A549 treated with DMSO at 1 μM for 4 hours (cell line): ENCODE measurements at places on chromosomes 12 and 14. TPM values are rescaled to one million over a fixed set of nuclear protein-coding genes. Genes with fewer than 3 reads are reported as not detected.

TMEM263 gene
- total RNA-seq: 29.9 to 39.3 TPM (median 33.7 TPM) in 5 replicates

LTB4R gene
- total RNA-seq: 3.4 to 8.6 TPM (median 5.6 TPM) in 5 replicates

LTBP2 gene
- 10.9 to 15.9 TPM (median 12.1 TPM) in 5 replicates for total RNA-seq

KRT73 gene
- total RNA-seq: not detected in 5 replicates

CLEC1A gene
- not detected in 5 replicates for total RNA-seq

OR4E1 gene
- not detected in 5 replicates for total RNA-seq

KLRC2 gene
- 1.2 to 2.0 TPM (median 1.4 TPM) in 5 replicates for total RNA-seq

TMEM119 gene
- 0.03 to 0.34 TPM (median 0.14 TPM) in 5 replicates for total RNA-seq

ZNF891 gene
- 0.32 to 0.55 TPM (median 0.47 TPM) in 5 replicates for total RNA-seq

TAS2R19 gene
- 0.09 to 0.25 TPM in 2 of 5 replicates, not detected in the others for total RNA-seq

OR4E2 gene
- total RNA-seq: not detected in 5 replicates

DAO gene
- not detected in 5 replicates for total RNA-seq

TMEM132C gene
- not detected in 5 replicates for total RNA-seq

ATP5F1B gene
- 826 to 929 TPM (median 883 TPM) in 5 replicates for total RNA-seq

CLEC6A gene
- not detected in 5 replicates for total RNA-seq

RNASE7 gene
- total RNA-seq: not detected in 5 replicates

LALBA gene
- not detected in 5 replicates for total RNA-seq

APOF gene
- not detected in 5 replicates for total RNA-seq

SMAGP gene
- total RNA-seq: 20.6 to 23.2 TPM (median 21.8 TPM) in 5 replicates

CCER1 gene
- total RNA-seq: not detected in 5 replicates

CCDC197 gene
- not detected in 5 replicates for total RNA-seq

KRT6B gene
- 0.08 TPM in 1 of 5 replicates, not detected in the others for total RNA-seq

RNU4-1 gene
- not detected in 5 replicates for total RNA-seq

PZP gene
- not detected in 5 replicates for total RNA-seq

ERG28 gene
- total RNA-seq: 13.6 to 16.7 TPM (median 15.5 TPM) in 5 replicates

BRF1 gene
- 22.9 to 29.2 TPM (median 27.0 TPM) in 5 replicates for total RNA-seq

GXYLT1 gene
- 10.3 to 17.2 TPM (median 15.8 TPM) in 5 replicates for total RNA-seq

TCL1A gene
- total RNA-seq: not detected in 5 replicates

MYF6 gene
- total RNA-seq: not detected in 5 replicates

GYS2 gene
- total RNA-seq: not detected in 5 replicates

DBX2 gene
- total RNA-seq: not detected in 5 replicates

KLRG1 gene
- 0.97 to 2.4 TPM (median 1.6 TPM) in 5 replicates for total RNA-seq

PROX2 gene
- not detected in 5 replicates for total RNA-seq

COA8 gene
- total RNA-seq: 45.5 to 54.4 TPM (median 50.7 TPM) in 5 replicates

P3H3 gene
- total RNA-seq: 24.8 to 31.7 TPM (median 26.6 TPM) in 5 replicates

HHIPL1 gene
- 0.11 to 0.28 TPM (median 0.17 TPM) in 5 replicates for total RNA-seq

GALNT6 gene
- 3.1 to 4.7 TPM (median 4.3 TPM) in 5 replicates for total RNA-seq

SLCO1A2 gene
- total RNA-seq: 0.08 to 0.09 TPM in 2 of 5 replicates, not detected in the others

CTDSP2 gene
- total RNA-seq: 45.4 to 60.2 TPM (median 56.6 TPM) in 5 replicates

HCAR3 gene
- 0.14 to 0.36 TPM (median 0.33 TPM) in 5 replicates for total RNA-seq

AGAP2 gene
- total RNA-seq: 0.06 to 0.17 TPM (median 0.13 TPM) in 5 replicates

CCDC91 gene
- 17.1 to 24.6 TPM (median 21.3 TPM) in 5 replicates for total RNA-seq

FOXN4 gene
- 0.05 to 0.09 TPM (median 0.07 TPM) in 4 of 5 replicates, not detected in the other for total RNA-seq
